SHP77 treated with DMSO at 0.1 percent for 48 hours (cell line): ENCODE measurements at places on chromosomes 3 and 15.

- DNase-seq = no peak
Observed at GRCh38 chr3:97949743-97950142, 22.5 kb downstream of the RIOX2 start.

DNA sequence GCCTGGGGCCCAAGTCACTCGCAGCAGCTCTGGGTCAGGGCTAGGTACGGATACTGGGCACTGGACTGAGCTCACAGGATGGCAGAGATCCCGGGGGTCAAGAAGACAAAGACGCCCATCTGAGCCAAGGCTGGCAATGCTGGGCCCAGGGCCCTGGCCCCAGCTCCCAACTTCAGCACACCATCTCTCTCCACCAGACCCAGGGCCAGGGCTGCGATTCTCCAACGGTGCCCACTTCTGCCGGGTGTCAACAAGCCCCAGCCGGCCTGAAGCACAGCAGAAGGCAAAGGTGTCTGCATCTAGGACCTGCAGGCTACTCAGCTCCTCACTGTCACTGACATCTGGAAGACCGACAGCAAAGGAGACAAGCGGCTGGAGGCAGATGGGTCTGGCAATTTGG lies 8.6 kb downstream of the WDR73 start:
- DNase-seq = no peak

DNA sequence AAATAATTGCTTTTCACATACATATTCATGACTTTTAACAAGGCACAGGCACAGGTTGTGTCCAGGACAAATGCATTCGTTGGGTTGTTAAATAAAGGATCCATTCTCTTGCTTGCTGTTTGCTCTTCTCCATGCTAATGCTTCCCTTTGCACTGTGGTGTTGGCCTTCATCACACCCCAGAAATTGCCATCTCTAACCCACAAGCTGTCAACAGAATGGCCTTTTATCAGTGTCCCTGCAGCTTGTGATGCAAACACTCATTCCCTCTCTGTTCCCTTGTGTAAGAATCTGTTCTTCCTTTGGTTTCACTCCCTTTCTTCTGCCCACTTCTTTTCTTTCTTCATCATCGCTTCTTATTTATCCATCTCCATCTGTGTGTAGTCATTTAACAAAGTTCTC lies 72.2 kb downstream of the SLC7A14 start:
- no peak for DNase-seq

DNA sequence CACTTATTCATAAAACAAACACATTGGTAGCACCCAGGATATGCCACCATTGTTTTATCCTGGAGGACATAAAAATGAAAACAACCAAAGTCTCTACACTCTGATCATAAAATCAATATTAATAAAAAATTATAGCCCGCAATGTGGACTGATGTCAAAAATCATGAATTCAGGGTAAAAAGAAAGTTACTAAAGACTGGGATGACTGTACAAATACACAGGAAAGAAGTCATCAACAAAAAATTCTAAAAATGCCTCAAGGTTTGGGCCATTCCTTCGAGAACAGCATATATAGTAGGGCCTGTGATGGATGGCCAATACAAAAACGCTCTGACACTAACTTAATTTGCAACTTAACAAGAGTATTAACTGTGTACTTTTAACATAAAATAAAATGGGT lies 76.8 kb downstream of the THBS1 start:
- no peak for DNase-seq

GRCh38 chr15:58355382-58355971 lies 76.3 kb upstream of the LIPC start:
- DNase-seq = no peak

DNA sequence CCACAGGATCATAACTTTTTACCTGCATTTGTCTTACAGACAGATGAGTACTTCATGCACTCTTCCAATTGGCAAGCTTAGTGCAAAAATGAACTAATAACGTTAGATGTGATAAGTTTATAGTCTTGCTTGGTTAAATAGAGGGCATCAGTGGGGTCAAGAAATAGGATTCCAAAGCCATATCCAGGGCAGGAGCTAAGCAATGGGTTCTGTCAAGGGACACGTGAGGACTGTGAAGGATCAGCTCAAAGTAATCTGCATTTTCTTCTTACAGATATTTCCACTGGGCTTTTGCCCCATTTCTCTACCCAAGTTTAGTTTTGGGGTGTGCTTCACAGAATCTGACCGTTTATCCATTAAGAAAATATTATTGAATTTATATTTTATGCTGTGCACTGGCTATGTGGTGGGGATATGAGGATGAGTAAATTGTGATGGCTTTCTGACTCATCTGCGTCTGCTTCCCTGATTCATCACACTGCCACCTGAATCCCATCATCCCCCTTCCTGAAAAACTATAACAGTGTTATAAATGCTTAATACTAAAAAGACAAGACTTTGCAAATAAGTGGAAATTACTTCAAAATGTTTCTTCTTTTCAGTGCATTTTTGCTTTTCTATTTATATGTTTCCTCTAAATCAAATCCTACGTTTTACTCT lies 17.5 kb downstream of the PPP2R3A start:
- no peak for DNase-seq

GRCh38 chr3:55269096-55269495 lies 218.0 kb downstream of the WNT5A start:
- no peak for DNase-seq
